Mucosa of gallbladder (tissue), 1 donor: ENCODE measurements at places on chromosomes 5 and 9. TPM values are rescaled to one million over a fixed set of nuclear protein-coding genes. Genes with fewer than 3 reads are reported as not detected.

FAM78A gene
- 7.5 TPM for total RNA-seq

ABO gene
- total RNA-seq: 16.3 TPM

- no peak for DNase-seq
These were observed 98.7 kb downstream of the SLC24A2 start for GRCh38 chr9:19690128-19690527.

- DNase-seq: no peak
These were observed 532.4 kb downstream of the ANXA1 start for GRCh38 chr9:73683862-73684591.

NSG2 gene
- total RNA-seq: 0.81 TPM

PCDHA1 gene
- 0.06 TPM for total RNA-seq

CCL28 gene
- total RNA-seq: 32.3 TPM

- DNase-seq: no peak
These were observed 1.9 kb upstream of the SLC31A2 start for GRCh38 chr9:113148781-113149510.

DNA sequence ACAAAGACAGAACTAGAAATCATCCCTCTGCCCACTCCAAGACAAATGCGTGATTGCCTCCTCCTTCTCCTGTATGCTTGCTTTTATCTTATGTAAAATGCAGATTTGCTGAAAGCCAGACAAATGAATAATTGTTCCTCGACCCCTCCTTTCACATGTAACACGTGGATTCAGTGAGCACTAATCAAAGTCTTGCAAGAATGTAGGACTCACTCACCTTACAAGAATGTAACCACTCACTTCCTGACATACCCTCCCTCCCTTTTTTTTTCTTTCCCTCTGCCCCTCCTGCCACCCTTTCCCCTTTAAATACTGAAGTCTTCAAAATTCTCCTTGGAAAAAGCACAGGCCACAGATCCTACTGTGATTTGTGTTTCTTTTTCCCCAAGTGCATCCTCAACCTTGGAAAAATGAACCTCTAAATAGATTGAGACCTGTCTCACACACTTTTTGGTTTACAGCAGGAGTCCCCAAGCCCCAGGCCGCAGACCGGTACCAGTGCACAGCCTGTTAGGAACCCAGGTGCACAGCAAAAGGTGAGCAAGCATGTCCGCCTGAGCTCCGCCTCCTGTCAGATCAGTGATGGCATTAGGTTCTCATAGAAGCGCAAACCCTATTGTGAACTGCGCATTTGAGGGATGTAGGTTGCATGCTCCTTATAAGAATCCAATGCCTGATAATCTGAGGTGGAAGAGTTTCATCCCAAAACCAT lies 29.4 kb upstream of the HSD17B3 start:
- DNase-seq: no peak

GRCh38 chr9:70159630-70160029 lies 99.1 kb upstream of the SMC5 start:
- DNase-seq: no peak

GRCh38 chr5:68350176-68350575 lies 134.6 kb downstream of the PIK3R1 start:
- no peak for DNase-seq

TMEM252 gene
- total RNA-seq: not detected
